ENCODE measurements at places on chromosomes 12 and 14.

- DNase-seq = no peak
Observed at GRCh38 chr14:71380271-71380670, 473.0 kb downstream of the PCNX1 start.

DNA sequence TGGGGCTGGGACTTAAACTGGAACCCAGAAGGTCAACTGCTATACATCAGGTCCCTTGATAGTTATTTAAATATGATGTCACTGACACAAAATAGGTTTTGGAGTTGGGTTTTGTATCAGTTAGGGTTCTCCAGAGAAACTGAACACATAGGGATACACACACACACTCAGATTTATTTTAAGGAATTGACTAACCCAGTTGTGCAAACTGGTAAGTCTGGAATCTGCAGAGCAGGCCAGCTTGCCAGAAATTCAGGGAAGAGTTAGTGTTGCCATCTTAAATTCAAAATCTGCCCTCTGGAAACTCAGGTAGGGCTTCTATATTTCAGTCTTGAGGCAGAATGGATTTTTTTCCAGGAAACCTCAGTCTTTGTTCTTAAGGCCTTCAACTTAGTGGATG lies 36.9 kb downstream of the MAPK1IP1L start:
- DNase-seq = no peak

- no peak for DNase-seq
Observed at GRCh38 chr12:90254796-90255195, 546.2 kb upstream of the ATP2B1 start.

DNA sequence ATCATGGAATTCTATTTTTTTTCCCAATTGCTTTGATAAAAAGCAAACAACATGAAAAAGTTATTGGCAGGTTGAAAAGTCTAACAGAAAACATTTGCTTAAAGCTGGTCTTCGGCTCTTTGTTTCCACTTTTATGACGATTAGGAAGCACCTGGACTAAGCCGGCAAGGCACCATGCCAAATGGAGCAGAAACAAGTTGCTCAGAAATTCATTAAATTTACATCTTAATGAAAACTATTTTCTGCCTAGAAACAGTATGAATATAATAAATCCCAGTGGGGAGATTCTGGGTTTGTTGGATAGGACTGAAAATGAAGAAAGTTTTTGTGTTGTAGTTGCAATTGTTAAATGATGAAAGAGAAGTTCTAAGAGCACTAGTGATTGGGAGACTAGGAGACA lies 51.4 kb upstream of the OR9K2 start:
- DNase-seq = no peak

DNA sequence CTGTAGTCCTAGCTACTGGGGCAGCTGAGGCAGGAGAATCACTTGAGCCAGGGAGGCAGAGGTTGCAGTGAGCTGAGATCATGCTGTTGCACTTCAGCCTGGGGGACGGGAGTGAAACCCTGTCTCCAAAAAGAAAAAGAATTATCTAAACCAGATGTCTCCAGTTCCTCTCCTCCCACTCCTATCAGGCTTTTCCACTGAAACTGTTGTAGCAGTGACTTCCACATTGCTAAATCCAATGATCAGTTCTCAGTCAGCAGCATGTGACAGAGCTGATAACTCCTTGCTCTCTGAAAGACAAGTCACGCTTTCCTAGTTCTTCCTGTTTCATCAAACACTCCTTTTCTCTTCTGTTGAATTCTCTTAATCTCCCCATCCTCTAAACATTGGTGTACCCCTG lies 8.6 kb downstream of the SLC38A6 start:
- no peak for DNase-seq

DNA sequence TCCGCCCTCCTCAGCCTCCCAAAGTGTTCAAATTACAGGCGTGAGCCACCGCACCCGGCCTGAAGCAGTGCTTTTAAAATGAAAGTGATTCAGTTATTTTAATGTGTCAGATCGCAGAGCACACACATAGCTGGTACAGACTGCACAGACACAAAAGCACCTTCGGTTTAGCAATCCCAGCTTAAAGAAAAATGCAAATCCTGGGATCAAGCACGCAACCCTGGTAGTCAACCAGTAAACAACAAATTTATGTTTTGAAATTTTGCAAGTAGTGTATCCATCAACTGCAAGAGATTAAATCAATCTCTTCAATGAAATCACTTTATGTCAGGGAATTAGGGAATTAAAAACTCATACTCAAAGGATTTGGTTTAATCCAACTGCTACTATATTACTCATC lies 28.4 kb downstream of the SLC38A1 start:
- no peak for DNase-seq

GRCh38 chr12:120584343-120585149 lies 3.3 kb upstream of the POP5 start:
- no peak for DNase-seq

- DNase-seq = no peak
Observed at GRCh38 chr14:36627981-36628380, 33.7 kb upstream of the PAX9 start.

- no peak for DNase-seq
Observed at GRCh38 chr12:55845785-55846496, 3.2 kb upstream of the MMP19 start.

DNA sequence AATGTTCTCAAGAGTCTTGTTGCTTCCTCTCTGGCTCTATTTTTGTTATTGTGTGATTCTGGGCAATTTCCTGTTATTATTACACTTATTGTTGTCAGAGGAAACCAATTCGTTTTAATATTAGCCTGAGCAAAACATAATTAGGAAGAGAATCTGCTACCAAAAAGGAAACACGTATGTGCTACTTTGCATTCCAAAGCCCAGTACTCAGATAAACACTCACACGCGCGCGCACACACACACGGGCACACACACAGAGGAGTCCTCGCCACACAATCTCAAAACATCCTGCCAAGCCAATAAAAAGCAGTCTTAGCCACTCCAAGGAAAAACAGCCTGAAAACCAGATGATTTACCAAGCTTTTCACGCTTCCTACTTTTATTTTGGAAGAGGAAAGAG lies 400.7 kb downstream of the NUAK1 start:
- DNase-seq = no peak

GRCh38 chr14:73003681-73004080 lies 23.2 kb downstream of the ZFYVE1 start:
- DNase-seq = no peak

GRCh38 chr14:60632257-60632656 lies 17.0 kb downstream of the SIX1 start:
- DNase-seq = no peak

DNA sequence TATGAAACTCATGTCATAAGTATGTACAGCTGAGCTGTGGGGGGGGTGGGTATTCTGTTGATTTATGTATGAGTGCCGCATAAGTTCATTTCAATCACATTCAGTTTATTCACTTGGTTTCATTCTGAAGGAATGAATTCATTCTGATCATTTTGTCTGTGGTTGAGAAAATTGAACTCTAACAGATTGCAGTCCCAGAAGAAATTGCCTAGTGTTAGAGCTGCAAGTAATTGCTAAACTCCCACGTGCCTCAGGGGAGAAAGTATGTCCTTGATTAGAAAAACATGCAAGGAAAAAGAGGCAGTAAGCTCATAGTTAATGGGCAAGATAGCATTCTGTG lies 442.4 kb upstream of the MGAT4C start:
- DNase-seq = no peak

- no peak for DNase-seq
Observed at GRCh38 chr14:78359581-78359980, 189.4 kb downstream of the NRXN3 start.

DNA sequence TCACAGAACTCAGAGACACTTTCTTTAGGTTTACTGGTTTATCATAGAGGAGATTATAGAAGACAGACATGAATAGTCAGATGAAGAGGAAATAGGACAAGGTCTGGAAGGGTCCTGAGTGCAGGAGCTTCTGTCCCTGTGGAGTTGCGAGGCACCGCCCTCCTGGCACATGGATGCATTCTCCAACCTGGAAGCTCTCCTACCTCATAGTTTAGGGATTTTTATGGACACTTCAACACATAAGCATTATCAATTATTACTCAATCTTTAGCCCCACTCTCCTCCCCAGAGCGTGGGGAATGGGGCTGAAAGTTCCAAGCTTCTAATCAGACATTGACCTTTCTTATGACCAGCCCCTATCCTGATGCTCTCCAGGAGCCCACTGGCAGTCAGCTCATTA lies 12.6 kb upstream of the KRT7 start:
- DNase-seq = no peak

GRCh38 chr14:22466491-22466890 lies 122.5 kb downstream of the DAD1 start:
- DNase-seq = no peak

DNA sequence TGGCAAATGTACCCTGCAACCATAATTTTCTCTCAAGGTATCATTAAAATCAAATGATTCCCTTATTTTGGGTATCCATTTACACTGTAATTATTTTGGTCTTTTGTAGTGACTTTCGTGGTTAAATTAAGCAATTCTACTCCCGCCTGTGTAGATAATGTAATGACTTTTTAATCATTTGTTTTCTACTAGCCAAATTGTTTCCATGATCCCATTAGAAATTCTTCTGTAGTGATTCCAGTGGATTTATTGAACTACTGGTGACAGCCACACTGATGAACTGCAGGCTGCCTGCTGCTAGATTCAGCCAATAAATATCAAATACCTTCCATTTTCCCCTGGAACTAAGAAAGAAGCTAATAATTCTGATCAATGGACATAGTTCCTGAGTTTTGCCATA lies 96.0 kb downstream of the WIF1 start:
- DNase-seq = no peak

DNA sequence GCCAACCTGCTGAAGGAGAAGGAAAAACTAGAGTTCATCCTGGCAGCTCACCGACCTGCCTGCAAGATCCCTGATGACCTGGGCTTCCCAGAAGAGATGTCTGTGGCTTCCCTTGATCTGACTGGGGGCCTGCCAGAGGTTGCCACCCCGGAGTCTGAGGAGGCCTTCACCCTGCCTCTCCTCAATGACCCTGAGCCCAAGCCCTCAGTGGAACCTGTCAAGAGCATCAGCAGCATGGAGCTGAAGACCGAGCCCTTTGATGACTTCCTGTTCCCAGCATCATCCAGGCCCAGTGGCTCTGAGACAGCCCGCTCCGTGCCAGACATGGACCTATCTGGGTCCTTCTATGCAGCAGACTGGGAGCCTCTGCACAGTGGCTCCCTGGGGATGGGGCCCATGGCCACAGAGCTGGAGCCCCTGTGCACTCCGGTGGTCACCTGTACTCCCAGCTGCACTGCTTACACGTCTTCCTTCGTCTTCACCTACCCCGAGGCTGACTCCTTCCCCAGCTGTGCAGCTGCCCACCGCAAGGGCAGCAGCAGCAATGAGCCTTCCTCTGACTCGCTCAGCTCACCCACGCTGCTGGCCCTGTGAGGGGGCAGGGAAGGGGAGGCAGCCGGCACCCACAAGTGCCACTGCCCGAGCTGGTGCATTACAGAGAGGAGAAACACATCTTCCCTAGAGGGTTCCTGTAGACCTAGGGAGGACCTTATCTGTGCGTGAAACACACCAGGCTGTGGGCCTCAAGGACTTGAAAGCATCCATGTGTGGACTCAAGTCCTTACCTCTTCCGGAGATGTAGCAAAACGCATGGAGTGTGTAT lies 2.4 kb downstream of the FOS start:
- DNase-seq = no peak

DNA sequence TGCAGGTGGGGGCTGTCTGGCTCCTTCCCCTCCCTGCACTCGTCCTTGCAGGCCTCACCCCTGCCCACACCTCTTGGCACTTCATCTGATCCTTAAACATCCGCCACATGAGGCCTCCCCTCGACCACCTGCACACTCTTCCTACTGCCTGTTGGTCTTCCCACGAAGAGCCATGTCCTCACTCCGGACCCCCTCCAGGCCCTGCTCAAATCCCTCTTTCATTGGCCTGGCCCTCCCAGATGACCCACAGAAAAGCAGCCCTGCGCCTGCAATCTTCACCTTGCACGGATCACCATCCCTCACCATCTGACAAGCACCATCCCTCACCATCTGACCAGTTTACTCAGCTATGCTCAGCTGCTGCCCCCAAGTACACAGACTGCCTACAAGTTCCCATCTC lies 193.6 kb downstream of the BCL11B start:
- no peak for DNase-seq

DNA sequence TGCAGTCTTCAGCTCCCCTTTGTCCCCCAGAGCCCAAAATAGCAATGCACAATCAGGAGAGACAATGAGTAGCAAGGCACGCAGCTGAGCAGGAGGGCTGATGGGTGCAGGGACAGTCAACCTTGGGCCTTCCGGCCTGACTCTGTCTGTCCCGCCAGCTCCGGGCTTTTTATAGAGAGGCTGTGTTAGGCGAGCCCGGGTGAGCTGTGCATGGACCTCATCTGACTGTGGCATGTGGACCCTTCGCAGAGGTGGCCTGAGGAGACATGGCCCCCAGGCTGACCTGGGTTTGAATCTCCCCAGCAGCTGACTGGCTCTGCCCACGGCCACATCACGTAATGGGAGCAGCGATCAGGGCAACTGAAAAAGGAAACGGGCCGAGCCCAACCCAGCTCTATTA lies 177.9 kb downstream of the TSPAN9 start:
- DNase-seq = no peak

- no peak for DNase-seq
Observed at GRCh38 chr12:19430988-19431387, 8.3 kb upstream of the AEBP2 start.

GRCh38 chr12:67534681-67535080 lies 113.9 kb upstream of the DYRK2 start:
- peak; percentile 60 for DNase-seq

- peak; percentile 82 for DNase-seq
Observed at GRCh38 chr14:20609215-20610001, 18.2 kb upstream of the RNASE12 start.

DNA sequence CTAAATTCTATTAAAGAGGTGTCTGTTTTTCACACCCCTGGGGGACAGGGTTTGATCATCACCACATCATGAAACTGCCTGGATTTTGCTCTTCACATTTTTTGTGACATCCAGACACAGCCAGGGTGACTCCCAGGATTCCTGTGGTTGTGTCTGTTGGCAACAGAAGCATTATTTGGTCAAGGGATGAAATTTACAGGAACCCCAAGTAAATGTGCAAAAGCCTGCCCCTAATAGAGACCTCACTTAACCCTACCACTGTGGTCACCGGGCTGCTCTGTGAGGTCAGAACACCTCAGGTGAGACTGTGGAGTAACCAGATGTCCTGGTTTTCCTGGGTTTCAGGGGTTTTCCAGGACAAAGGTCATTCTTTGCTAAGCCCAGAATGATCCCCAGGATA lies 103.8 kb downstream of the DAD1 start:
- DNase-seq = no peak

DNA sequence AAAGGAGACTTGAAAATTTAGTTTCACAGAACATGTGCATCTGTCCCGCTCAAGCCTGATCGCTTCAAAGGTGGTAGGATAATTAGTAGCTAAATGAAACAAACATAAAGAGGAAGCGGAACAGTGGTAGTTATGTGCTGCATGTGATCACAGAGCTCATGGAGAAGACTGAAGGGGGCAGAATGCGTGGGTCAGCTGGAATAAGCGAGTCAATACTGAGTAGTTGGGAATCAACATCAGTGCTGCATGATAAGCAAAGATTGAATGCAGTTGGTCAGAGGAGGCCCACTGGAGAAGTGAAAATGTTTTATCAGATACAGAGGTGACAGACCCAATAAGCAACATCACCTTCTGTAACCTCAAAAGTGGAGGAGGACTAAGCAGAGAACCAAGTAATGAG lies 95.1 kb upstream of the RFX4 start:
- no peak for DNase-seq

- DNase-seq = no peak
Observed at GRCh38 chr14:26709019-26709418, 111.2 kb upstream of the NOVA1 start.
